ENCODE measurements at places on chromosomes 3 and 15. TPM values are rescaled to one million over a fixed set of nuclear protein-coding genes. Genes with fewer than 3 reads are reported as not detected.

Gene AP3B2
- total RNA-seq = not detected

Gene MITF
- 4.0 TPM for total RNA-seq

Gene MEGF11
- not detected for total RNA-seq

Gene C3orf49
- total RNA-seq = not detected

Gene UCN2
- not detected for total RNA-seq

All from thoracic aorta endothelial cell (primary cell).